ENCODE measurements at places on chromosomes 2 and 18. TPM values are rescaled to one million over a fixed set of nuclear protein-coding genes. Genes with fewer than 3 reads are reported as not detected.

The MYO7B gene
- total RNA-seq = not detected

The CHRNA1 gene
- total RNA-seq = not detected

The TMEM169 gene
- total RNA-seq = 1.0 TPM

The COL3A1 gene
- total RNA-seq = not detected

The RRM2 gene
- total RNA-seq = 163 TPM

The CHRND gene
- not detected for total RNA-seq

The KCNG2 gene
- total RNA-seq = 0.15 TPM

The LRATD1 gene
- 0.31 TPM for total RNA-seq

The NPHP1 gene
- total RNA-seq = 2.8 TPM

The SPP2 gene
- total RNA-seq = not detected

The MOGAT1 gene
- total RNA-seq = not detected

The FBXO15 gene
- 0.48 TPM for total RNA-seq

The FHOD3 gene
- 7.0 TPM for total RNA-seq

The CROCC2 gene
- not detected for total RNA-seq

The C1QL2 gene
- total RNA-seq = 0.81 TPM

The TXNL1 gene
- 92.0 TPM for total RNA-seq

The STK11IP gene
- total RNA-seq = 31.1 TPM

The SLC30A3 gene
- total RNA-seq = 2.5 TPM

The HNMT gene
- total RNA-seq = 1.3 TPM

The MRPL19 gene
- total RNA-seq = 73.0 TPM

The PLGLB1 gene
- total RNA-seq = 1.2 TPM

The HJURP gene
- 49.7 TPM for total RNA-seq

The ZAP70 gene
- total RNA-seq = 0.22 TPM

The PSMA8 gene
- total RNA-seq = not detected

The HS1BP3 gene
- 11.1 TPM for total RNA-seq

The CYP27C1 gene
- total RNA-seq = 2.3 TPM

The FOXI3 gene
- total RNA-seq = 18.3 TPM

The CTNNA2 gene
- total RNA-seq = 4.5 TPM

The PARD6G gene
- total RNA-seq = 12.0 TPM

The SNTG2 gene
- total RNA-seq = 12.7 TPM
